ENCODE measurements at places on chromosomes 13 and 19. TPM values are rescaled to one million over a fixed set of nuclear protein-coding genes. Genes with fewer than 3 reads are reported as not detected.

ZIC2 gene
- 285 TPM for total RNA-seq

KLK14 gene
- total RNA-seq: 1.0 TPM

PNMA8A gene
- total RNA-seq: 12.8 TPM

SH2D3A gene
- total RNA-seq: 0.95 TPM

DNA sequence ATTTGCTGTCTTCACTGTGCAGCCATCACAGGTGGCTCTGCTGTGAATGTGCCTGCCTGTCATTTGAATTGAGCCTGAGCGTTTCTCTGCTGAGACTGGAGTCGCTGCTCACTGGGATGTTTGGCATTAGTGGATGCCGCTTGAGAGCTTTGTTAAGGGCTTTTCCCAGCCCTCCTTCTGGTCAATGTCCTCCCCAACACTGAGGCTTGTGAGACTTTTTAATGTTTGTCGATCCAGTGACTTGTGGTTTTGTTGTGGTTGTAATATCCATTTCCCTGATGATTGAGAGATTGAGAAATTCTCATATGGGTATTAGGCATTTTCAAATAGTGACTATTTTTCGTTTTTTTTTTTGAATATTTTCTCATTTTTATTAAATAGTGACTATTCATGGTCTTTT lies 2.6 kb downstream of the TPRX2 start:
- no peak for DNase-seq

DNA sequence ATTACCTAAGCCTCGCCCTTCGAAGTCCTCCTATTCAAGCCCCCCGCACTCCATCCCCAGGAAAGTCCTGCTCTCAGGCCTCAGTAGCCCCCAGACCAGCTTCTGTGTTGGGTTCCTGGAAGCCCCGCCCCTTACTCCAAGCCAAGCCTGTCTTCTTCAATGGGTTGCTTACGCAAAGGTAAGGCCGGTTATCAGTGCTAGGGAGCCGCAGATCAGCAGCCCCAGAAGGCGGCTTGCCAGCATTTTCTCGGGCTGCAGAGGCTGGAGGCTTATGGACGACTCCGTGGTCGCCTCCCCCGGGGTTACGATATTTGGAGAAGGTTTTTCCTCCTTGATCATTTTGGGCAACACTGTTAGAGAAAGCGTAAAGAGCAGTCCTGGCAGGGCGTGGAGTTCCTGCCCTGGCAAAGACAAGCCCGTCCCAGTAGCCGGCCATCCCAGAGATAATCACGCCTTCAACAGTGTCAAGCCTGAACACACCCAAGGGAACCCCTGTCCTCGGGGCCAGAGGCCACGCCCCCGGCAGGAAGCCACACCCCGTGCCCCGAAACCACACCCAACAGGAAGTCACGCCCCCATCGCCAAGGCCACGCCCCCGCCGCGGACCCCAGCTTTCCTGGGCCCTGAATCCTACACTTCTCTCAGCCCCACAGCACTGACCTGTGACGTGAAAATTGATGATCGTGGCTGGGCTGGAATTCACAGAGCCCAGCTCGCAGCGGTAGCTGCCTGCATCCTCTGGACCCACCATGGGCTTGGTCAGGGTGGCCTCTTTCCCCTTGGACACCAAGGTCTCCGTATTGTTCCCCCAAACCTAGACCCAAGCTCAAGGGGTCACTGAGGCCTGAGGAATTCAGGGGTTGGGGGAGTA lies 954 bp upstream of the RASIP1 start:
- peak; percentile 43 for DNase-seq

DNA sequence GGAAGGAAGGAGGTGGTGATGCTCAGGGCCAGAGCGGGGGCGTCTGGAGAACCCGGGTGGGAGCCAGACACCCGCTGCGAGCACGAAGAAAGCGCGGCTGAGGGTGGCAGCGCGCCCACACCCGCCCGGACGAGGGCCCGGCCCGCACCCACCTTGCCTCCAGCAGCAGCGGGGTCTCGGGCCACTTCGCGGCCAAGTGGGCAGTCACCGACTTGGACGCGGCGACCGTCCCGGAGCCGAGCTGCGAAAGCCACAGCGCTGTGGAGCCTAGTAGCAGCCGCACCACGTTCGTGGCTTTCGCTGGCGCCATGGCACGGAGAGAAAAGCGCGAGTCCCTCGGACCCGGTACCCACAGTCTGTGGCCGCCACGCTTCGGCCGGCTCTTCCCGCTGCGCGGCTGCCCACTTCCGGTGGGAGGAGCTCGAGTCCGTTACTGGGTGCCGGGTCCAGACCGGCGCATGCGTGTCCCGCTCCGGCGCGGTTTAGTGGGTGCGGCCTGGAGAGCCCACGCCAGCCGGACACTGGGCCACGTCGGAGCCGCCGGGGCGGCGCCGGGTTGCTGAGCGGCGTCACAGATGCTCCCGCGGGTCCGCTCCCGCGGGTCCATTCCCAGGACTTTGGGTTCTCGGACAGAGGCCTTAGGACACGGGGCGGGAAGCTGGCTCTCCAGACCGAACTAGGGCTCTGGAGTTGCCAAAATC lies at the start of gene UGGT2:
UGGT2 (minus strand) TSS at position 399 of the 701 bp plus-strand sequence; CDS start at position 310, 89 bp downstream.
- peak; percentile 77 for DNase-seq

DNA sequence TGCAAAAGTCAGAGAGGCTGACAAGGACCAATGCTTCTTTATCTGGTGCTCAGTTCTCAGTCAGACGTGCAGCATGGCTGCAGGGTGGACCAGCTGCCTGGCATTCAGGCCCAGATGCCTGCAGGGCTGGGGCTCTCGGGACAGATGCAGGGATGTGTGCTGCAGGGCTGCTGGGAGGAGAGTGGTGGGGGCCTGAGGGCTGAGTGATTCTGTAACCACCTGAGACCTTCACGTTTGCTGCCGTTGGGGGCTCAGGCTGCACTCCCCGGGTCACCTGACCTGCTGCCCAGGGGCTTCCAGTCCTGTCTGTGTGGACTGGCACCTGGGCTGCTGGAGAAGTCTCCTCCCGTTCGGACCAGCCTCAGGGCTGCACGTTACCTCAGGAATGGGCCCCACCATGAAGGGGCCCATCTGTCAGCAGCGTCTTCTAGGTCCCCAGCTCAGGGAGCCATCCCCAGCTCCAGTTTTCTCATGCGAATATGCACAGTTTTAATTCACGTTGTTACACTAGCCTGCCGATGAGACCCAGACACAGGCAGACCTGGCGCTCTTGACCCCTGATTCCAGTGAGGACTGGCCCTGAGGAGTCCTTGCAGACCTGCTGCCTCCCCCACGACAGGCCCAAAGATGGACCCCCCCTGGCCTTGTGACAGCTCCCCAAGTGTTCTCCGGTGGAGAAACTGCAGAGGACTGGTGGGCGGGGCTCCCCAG lies 16.9 kb downstream of the KCTD15 start:
- no peak for DNase-seq

GRCh38 chr19:3617463-3617862 lies 9.1 kb downstream of the CACTIN start:
- DNase-seq: no peak

Data from A673 (cell line).